ENCODE measurements at places on chromosomes 2 and 18. TPM values are rescaled to one million over a fixed set of nuclear protein-coding genes. Genes with fewer than 3 reads are reported as not detected.

FLACC1 gene
- 2.4 TPM for total RNA-seq

PID1 gene
- not detected for total RNA-seq

LRATD1 gene
- total RNA-seq: not detected

KCNK3 gene
- total RNA-seq: not detected

PDE11A gene
- total RNA-seq: not detected

SULT1C4 gene
- total RNA-seq: not detected

DES gene
- total RNA-seq: not detected

GKN2 gene
- not detected for total RNA-seq

POTEE gene
- total RNA-seq: 2.0 TPM

ALLC gene
- total RNA-seq: not detected

TTN gene
- 9.7 TPM for total RNA-seq

SPP2 gene
- total RNA-seq: not detected

SOX11 gene
- total RNA-seq: not detected

MC2R gene
- not detected for total RNA-seq

VIT gene
- not detected for total RNA-seq

CERKL gene
- 0.07 TPM for total RNA-seq

TMEM37 gene
- not detected for total RNA-seq

LHCGR gene
- total RNA-seq: not detected

RUFY4 gene
- 3.3 TPM for total RNA-seq

TMEM214 gene
- 117 TPM for total RNA-seq

TMEM178A gene
- not detected for total RNA-seq

GULP1 gene
- not detected for total RNA-seq

LRRTM1 gene
- not detected for total RNA-seq

POU3F3 gene
- total RNA-seq: not detected

EGR4 gene
- 0.27 TPM for total RNA-seq

PKDCC gene
- not detected for total RNA-seq

IWS1 gene
- 47.6 TPM for total RNA-seq

TAF4B gene
- 9.4 TPM for total RNA-seq

ACVR1C gene
- total RNA-seq: 1.8 TPM

GPR17 gene
- total RNA-seq: not detected

RTKN gene
- 3.7 TPM for total RNA-seq

TUBA3D gene
- total RNA-seq: not detected

CPS1 gene
- total RNA-seq: 0.34 TPM

TMSB10 gene
- 5,889 TPM for total RNA-seq

NEU2 gene
- not detected for total RNA-seq
